Caco-2 (cell line): ENCODE measurements at places on chromosomes 11 and 22.
A peak's percentile ranks its signal among the peaks of the same experiment; 100 is the strongest.

GRCh38 chr11:100823360-100823759 is 136.3 kb downstream of the ARHGAP42 start:
- DNase-seq, result no peak

- DNase-seq, result peak; percentile 81
These were observed 56.0 kb upstream of the BID start for GRCh38 chr22:17830043-17830961.

DNA sequence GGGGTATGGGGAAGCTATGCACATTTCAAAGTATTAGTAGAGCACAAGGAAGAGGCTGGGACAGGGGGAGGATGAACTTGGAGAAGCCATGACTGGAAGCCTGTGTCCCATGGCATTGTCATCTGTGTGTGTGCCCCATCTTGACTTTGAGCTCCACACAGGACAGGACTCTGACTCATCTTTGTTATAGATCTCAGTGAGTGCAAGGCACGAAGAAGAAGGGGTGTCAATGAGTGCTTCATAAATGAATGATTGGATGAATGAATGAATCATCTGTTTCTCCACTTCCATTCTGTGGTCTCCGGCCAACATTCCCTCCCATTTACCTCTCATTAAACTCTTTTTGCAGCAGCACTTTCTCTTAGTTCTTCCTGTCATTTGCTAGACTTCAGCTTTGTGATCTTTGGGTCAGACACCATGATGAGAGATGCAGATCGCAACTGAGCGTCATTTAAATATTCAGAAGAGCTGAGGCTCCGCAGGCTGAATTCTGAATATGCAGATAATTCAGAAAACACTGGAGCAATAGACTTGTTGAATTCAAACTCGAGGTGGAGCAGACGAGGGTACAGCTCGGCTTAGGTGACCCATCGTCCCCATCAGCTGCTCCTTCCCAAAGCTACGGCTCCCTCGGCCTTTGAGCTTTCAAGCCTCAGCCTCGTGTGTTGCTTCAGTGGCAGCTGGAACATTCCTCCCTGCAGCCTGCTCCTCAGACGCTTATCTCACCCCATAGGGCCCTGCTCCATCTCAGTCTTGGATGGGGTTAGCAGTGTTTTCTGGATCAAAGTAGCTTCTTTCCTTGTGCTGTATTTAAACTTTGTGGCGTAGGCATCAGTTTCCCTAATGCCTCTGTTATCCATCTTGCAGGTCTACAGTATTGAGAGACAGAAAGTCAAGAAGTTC is 30.8 kb downstream of the APOL3 start:
- DNase-seq, result no peak

- no peak for DNase-seq
These were observed 647 bp upstream of the ZW10 start for GRCh38 chr11:113774174-113774503.

GRCh38 chr11:64139049-64139448 is 26.9 kb downstream of the MACROD1 start:
- no peak for DNase-seq

DNA sequence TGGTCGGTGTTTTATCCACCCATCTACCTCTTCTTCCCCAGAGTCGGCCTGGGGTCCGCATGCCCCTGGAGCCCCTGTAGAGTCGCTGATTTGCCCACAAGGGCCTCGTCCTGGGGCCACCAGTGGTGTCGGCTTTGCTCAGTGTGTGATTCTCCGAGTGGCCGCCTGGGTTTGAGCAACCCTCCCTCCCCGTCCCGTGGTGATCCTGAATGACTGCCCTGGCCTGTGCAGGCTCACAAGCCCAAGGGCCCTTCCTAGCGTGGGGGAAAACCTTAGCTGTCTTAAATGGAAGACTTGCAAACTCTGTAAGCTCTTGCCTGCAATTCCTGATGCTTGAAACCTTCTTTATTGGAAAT is 128.3 kb downstream of the OSBP2 start:
- DNase-seq, result peak; percentile 53
